ENCODE measurements at places on chromosomes 7 and 10. TPM values are rescaled to one million over a fixed set of nuclear protein-coding genes. Genes with fewer than 3 reads are reported as not detected.

Gene UCMA
- not detected for total RNA-seq

Gene TAS2R39
- not detected for total RNA-seq

Gene SPDYE16
- total RNA-seq, result not detected

Gene CYP3A7
- total RNA-seq, result not detected

Gene KIAA1549
- 4.0 TPM for total RNA-seq

Gene OR6V1
- total RNA-seq, result not detected

Gene ADO
- 18.0 TPM for total RNA-seq

Gene CFAP58
- 0.27 TPM for total RNA-seq

Gene GIMAP1
- total RNA-seq, result not detected

Gene GLI3
- 0.45 TPM for total RNA-seq

Gene TUBAL3
- total RNA-seq, result 0.24 TPM

Gene PUS7
- total RNA-seq, result 25.4 TPM

Gene NOS3
- 0.44 TPM for total RNA-seq

Gene TDRD1
- not detected for total RNA-seq

Gene TACR2
- total RNA-seq, result 0.06 TPM

Gene TAS2R4
- total RNA-seq, result 0.11 TPM

Gene TMEM273
- total RNA-seq, result not detected

Gene PFKP
- 558 TPM for total RNA-seq

Gene KCNMA1
- 38.0 TPM for total RNA-seq

Gene ST8SIA6
- 0.09 TPM for total RNA-seq

Gene PTN
- total RNA-seq, result not detected

Gene DPYSL4
- 19.3 TPM for total RNA-seq

Gene SP8
- not detected for total RNA-seq

Gene PARD3
- 66.9 TPM for total RNA-seq

Gene TMEM229A
- total RNA-seq, result not detected

Gene AUTS2
- total RNA-seq, result 5.2 TPM
